ENCODE measurements at places on chromosomes 6 and 20.

DNA sequence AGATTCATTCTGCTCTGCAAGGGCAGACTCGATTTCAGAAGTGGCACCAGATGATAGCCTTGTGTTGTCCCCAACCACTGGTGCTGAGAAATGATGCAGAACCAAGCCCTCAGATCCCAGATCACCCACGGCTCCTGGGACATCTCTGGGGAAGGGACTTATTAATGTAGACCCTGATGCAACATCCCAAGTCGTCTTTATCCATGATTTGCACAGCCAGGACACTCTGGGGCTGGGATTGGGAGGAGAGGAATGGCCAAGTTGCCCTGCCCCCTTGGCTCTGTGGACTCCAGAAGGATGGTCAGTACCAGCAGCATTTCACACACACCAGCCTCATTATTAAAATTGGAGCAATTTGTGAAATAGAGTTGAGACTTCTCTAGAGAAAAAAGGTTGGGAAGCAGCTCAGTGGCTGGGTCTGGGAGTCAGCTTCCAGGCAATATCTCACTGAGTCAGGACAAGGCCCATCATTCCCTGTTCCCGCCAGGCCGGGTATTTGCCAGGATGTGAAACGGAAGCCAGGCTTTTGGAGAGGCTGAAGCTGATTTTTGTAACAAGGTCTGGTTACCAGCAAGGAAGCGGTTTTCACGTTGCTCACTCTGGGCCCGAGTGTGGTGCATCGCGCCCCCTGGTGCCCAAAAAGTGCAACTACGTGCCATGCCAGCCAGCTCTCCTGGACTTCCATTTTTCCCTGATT is 67.4 kb downstream of the ZBTB2 start:
- DNase-seq: peak; percentile 71

- DNase-seq: no peak
Measured at GRCh38 chr6:144148886-144149285, 1.4 kb upstream of the STX11 start.

- no peak for DNase-seq
Measured at GRCh38 chr20:49286689-49287551, 9.1 kb upstream of the ZNFX1 start.

DNA sequence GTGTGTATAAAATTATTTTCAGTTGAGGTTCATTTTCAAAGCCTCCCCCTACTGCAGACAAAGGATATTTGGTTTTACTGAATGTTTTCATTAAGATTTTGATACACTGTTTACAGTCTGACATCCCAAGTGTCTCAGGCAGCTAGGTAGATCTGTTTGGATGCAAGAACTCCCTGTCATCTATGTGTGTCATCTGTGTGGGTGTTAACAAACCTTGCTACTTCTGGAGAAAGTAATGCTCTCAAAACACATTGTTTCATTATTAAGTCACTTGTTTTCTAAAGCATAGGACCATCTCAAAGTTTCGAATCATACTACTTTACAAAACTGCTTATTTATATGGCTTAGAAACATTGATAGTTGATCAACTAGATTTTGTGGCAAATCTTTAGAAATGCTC is 114.5 kb upstream of the TMEM170B start:
- DNase-seq: no peak

DNA sequence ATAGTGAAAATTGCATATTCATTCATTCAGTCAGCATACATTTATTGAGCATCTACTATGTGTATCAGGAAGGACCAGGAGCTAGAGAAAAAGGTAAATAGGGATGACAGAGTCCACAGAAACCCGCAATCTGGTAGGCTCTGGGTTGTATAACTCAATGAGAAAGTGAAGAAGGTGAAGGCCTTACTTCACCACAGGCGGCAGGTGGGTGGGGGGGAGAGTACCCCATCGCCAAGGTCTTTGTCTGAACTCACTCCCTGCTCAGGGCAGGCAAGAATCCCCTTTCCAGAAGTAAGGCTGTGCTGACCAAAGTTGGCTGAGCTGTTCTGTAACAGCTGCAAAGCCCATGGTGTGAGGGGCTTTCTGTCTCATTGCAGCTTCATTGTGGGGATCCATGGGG is 81.3 kb downstream of the CDH26 start:
- DNase-seq: no peak

GRCh38 chr6:5898102-5898501 is 108.6 kb downstream of the NRN1 start:
- no peak for DNase-seq

DNA sequence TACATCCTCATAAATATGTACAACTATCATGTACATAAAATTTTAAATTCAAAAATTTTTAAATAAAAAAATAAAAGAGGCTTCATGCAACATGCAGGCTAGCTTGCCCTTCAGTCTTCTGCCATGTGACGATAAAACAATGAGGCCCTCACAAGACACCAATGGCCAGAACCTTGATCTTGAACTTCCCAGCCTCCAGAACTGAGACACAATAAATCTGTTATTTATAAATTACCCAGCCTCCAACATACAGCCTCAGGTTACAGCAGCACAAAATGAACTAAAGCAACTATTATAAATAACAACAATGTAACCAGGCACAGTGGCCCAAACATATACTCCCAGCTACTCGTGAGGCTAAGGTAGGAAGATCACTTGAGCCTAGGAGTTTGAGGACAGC is 42.8 kb downstream of the SERAC1 start:
- DNase-seq: no peak

DNA sequence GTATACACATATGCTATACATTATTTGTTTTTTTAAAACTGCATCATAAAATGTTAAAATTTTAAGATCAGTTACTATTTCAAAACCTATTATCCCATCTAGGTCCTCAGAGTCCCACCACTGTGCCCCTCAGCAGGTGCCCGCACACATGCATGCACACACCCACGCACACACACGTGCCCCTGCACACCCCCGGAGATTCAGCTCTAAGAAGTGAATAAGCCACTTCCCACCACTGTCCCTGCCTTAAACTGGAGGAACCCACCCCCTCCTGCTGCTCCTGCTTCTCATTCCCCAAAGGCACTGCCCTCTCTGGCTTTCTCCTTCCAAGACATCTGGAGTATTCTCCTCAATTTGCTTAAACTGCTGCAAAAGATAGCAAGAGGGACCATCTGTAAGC is 5.4 kb upstream of the FAM210B start:
- no peak for DNase-seq

- no peak for DNase-seq
Measured at GRCh38 chr20:9994676-9995075, 40.1 kb upstream of the ANKEF1 start.

All from AG04449 (cell line).